ENCODE measurements at places on chromosomes 5 and 9.
A peak's percentile ranks its signal among the peaks of the same experiment; 100 is the strongest.

- no peak for DNase-seq
Observed at GRCh38 chr5:34738381-34738780, 82.3 kb downstream of the RAI14 start.

- DNase-seq: no peak
Observed at GRCh38 chr9:99063522-99063921, 41.4 kb upstream of the TGFBR1 start.

DNA sequence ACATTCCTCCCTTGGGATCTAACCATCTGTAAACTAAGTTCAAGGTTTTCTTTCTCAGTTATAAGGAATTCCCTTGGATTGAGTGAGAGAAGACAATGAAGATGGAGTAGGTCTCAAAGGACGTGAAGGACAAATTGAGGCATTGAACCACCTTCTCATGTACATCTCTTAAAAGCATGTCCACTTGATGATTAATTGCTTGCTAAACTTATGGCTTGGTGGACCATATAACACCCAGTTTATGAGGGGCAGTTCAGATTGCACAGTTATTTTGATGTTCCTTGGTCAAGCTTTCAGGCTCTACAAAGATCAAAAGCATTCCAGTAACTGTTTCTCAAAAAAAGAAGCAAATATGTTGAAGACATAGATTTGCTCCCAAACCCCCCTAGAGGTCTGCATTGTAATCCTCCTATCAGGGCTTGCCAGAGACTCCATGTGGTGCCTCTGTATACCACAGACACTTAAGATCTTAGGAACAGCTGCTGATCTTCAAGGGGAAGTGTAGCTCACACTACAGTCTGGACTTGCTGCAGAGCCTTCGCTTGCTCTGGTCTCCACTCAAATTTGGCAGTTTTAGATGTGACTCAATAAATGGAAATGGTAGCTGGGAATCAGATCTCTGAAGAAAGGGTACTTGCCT is 56.9 kb upstream of the ALDH1A1 start:
- no peak for DNase-seq

DNA sequence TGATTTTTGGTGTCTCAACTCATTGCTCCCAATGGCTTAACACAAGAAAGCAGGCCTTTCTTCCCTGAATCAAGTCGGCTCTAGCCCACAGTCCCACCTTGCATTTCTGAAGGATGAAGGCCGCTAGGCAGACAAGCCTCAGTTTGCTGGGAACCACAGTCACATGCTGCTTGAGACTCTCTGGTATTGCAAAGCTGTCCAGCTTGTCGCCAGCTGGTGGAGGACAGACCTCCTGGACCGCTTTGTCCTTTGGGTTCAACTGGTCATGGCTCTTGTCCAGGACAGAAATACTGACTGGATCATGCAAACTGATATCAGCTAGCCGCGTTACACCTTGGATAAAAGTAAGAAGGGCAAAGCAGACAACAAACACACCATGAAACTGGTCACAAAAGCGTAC is 23.1 kb downstream of the DDX31 start:
- no peak for DNase-seq

- no peak for DNase-seq
Observed at GRCh38 chr9:89421595-89421994, 76.3 kb downstream of the SEMA4D start.

GRCh38 chr9:131348631-131349521 is 45.0 kb upstream of the PRRC2B start:
- no peak for DNase-seq

GRCh38 chr9:36945999-36946398 is 88.1 kb downstream of the PAX5 start:
- no peak for DNase-seq

GRCh38 chr9:93080406-93080805 is 15.6 kb upstream of the CARD19 start:
- DNase-seq: no peak

- DNase-seq: no peak
Observed at GRCh38 chr5:142901476-142902185, 131.5 kb downstream of the ARHGAP26 start.

DNA sequence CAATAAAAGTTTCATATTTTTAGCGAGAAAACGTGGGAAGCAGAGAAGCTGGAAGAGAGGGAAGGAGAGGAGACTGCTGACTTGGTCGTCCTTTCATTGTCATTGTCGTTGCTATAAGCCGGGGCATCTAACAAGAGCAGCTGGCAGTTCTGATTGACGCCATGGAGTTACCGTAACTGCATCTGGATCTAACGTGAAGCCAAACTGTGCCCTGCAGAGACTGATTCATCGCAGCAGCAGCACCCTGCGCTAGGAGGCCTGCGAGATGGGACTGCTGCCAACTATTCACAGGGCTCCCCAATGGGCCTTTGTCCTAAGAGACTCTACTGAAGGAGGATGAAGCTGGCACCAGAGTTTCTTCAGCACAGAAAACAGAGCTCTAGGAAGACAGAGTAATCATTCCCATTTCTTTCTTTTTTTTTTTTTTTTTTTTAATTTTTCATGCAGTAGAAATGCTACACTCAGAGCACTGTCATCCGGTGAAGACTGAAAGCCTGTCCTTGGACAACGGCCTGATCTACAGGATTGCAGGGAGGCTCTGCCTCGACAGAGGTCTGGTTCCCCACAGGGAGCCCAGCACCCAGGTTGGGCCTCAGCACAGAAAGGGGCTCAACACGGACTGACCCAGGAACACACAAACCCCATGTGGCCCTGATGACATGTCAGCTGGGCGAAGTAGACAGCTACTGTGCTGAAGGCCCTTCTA is 47.8 kb downstream of the RETREG1 start:
- DNase-seq: no peak

DNA sequence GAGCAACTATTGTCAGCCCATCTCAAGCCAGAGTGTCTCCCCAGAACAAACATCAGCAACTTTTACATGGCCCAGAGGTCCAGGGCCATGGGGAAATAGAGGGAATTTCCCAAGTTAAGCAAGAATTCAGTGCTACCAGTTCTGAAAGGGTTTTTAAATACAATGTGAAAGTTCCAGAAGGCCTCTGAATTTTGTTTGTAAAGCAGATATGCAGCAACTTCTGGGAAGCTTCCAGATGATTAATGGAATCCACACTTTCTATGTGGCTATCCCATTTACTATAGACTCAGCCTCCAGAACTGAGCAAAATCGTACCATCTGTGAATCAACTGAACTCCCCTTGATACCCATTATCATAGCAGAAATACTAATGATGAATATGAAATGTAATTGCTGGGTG is 93.8 kb downstream of the FEM1C start:
- no peak for DNase-seq

GRCh38 chr9:137366891-137367381 is 56.0 kb downstream of the EXD3 start:
- no peak for DNase-seq

DNA sequence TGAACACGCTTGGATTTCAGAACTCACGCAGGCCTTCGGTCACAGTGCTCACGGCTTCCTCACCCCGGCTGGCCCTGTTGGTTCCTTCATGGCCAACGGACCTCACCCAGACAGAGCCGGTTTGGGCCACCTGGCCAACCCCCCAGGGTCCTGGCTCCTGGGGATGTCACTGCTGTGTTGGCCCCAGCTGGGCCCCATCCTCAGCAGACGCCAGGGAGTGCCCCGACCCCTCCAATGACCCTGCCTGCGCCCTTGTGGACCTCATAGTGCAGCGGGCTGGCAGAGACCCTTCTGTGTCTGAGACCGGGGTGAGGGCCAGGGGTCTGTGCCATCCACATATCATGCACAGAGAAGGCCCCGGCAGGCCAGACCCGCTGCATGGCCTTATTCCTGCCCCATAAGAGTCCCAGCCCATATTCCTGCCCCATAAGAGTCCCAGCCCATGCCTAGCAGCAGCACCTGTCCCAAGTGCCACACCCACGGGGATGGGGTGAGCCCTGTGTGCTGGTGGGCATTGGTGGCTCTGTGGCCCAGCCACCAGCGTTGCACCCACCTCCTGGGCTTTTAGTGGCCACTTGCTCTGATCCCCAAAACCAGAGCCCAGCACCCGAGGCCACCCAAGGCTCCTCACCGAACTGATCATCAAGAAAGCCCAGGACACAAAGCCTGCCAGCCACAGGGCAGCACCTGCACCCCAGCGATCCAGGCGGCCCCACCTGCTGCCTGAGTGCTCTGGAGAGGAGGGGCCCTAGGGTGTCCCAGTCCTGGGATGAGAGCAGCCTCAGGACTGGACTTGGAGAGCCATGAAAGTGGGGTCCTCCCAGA is 1.3 kb upstream of the LPCAT1 start:
- DNase-seq: no peak

DNA sequence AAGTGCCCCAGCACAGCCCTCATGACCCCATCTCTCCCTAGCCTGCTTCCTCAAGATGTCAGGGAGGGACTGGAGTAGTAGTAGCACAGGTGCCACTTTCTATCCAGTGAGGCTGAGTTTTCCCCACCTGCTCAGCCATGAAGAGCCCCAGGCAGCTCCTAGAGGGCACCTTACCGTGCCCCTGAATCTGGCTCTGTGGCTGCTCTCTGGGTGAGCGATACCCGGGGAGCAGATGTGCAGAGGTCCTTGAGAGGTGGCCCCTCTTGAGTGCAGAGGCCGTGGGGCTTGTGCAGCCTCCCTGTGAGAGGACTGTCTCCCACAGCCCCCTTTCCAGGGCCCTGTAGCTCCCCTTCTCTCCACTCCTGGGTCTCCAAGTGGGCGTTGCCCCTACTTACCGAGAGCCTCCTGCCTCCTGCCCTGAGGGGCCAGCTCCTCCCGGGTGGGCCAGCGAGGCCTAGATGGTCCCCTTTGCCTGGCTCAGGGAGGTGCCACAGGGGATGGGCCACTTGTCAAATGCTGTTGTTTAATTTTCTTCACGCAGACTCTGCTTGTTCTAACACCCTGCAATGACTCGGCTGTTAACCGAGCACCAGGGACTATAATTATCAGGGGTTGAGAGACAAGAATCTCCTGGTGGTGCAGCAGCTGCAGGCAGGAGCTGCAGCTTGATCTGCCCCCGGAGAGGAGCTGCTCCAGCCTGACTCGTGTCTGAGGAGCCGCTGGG is 29.6 kb upstream of the PITX1 start:
- no peak for DNase-seq

DNA sequence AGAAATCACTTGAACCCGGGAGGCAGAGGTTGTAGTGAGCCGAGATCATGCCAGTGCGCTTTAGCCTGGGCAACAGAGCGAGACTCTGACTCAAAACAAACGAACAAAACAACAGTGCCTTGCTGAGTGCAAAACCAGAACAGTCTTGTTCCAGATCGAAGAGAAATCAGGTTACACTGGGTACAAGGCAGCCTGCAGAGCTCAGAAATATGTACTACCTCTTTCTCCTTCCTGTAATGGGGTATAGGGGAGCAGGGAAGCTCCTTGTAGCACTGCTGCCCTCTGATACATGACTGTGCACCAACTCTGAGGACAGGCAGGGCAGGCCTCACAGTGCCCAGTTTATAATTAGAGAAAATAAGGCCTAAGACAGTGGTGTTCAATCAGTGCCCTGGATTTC is 24.7 kb downstream of the TBC1D2 start:
- DNase-seq: no peak

GRCh38 chr5:179226696-179227095 is 118.6 kb downstream of the ADAMTS2 start:
- no peak for DNase-seq

- no peak for DNase-seq
Observed at GRCh38 chr9:14517154-14517906, 175.9 kb downstream of the ZDHHC21 start.

- peak; percentile 47 for DNase-seq
Observed at GRCh38 chr9:3478549-3478953, 47.2 kb downstream of the RFX3 start.

GRCh38 chr5:16869821-16870796 is 66.0 kb downstream of the MYO10 start:
- DNase-seq: no peak

GRCh38 chr5:66113160-66113559 is 30.9 kb upstream of the SREK1 start:
- no peak for DNase-seq

- DNase-seq: no peak
Observed at GRCh38 chr9:16730162-16730561, 140.3 kb downstream of the BNC2 start.

DNA sequence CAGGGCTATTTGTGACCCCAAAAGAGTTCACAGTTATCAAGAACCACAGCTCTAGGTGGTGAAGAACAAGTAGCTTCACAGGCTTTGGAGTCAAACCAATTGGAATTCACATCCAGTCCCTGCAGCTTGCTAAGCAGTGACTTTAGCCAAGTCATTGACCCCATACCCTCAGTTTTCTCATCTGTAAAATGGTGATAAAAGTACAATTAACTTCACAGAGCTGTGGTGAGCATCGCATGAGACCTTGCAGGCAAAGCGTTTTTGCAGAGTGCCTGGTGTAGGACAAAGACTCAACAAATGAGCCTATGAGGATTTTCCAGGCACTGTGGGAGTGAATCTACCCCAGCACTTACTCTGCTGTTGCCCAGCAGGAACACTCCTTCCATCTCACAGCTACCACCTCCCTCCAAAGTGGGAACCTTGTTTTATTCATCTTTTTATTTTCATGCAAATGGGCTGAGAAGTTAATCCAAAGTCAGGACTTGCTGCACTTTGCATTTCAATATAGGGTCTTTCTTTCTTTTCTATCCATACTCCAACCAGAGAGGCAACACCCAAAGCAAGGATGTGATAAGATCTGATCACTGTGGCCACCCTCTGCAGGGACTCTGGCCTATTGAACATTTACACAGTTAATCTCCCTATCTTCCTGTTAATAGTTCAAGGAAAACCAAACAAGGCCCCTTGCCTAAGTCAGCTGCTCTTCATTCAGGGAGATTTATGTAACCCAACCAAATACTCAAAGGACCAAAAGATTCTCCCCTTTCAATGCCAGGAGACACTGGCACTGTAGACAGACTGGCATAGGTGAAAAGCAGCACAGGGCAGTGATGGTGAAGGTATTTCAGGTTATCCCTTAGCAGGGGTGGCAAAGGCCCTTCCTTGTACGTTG is 41.9 kb downstream of the ABCA1 start:
- DNase-seq: no peak

GRCh38 chr5:112628214-112628980 is 109.3 kb upstream of the APC start:
- DNase-seq: no peak

DNA sequence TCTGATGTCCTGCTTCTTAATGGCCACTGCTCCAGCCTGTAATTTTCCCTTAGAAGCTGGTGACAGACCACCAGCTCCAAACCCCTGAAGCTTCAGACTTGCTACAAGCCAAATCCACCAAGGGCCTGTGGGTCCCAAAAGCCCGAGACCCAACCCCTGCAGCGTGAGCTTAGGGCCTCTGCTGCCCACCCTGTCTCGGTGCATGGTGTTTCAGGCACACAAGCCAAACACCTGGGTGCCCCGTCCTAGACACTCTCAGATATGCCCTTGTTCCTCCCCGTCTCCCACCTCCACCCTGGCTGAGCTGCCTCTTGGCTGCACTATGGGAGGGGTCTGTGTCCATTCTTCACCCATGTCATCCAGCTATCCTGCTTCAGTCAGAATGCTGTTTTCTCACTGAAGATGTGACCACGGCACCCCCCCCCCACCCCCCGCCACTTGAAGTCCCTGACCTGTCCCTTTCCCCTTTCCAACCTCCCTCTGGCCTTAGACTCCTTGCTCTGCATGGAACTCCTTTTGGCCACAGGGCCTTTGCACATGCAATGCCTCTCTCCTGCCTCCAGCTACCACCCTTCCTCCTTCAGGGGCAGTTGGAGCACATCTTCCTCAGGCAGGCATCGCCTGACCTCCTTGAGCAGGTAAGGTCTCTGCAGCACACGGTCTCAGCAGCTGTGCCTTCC is 55.8 kb downstream of the ZNF354C start:
- DNase-seq: no peak

- no peak for DNase-seq
Observed at GRCh38 chr9:114446672-114447450, 58.4 kb downstream of the WHRN start.

GRCh38 chr5:120684749-120685415 is 220.8 kb downstream of the PRR16 start:
- no peak for DNase-seq

Measured in CD4-positive, alpha-beta T cell treated with Interleukin-12 subunit alpha and Interleukin-12 subunit beta, for 1 hour (primary cell).